Stimulated activated CD8-positive, alpha-beta memory T cell treated with anti-CD3 and anti-CD28 coated beads, Interleukin-4, amount 100 ng/mL, for 1 hour (primary cell): ENCODE measurements at places on chromosomes 4 and X.

GRCh38 chrX:9434051-9434550 is 30.8 kb upstream of the TBL1X start:
- DNase-seq: no peak

GRCh38 chr4:646460-646859 is 21.1 kb downstream of the PDE6B start:
- DNase-seq: no peak

DNA sequence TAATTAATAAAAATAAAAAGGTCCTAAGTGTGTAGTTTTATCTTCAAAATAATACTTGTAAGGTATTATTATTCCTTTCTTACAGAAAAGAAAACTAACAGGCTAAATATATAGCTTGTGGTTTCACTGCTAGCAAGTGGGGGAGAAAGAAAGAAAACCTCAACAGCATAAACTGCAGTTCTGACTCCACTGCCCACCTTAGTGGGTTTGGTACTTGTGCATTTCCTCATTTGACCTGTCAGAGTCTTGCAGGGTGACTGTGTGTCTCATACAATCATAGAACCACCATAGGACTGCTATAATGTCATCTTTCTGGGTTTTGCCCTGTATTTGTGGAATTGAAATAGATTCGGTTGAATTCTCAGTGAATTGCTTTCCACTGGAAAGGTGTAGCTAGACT is 94.7 kb upstream of the PUDP start:
- no peak for DNase-seq

DNA sequence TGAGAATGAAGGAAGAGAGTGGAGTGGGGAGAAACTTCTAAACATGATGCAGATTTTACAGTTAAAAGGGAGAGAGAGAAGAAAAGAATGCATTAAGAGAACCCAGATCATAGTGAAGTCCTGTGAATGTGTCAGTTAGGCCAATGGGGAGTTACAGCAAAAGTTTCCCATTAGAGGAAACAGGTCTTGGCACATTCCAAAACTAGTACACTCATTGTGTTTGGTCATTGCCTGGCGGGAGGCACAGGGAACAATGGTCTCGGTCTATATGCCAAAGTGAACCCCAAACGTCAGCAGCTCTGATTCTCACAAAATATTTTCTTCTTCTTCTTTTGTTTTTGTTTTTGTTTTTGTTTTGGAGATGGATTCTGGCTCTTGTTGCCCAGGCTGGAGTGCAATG is 284.5 kb upstream of the CTSO start:
- no peak for DNase-seq

- DNase-seq: no peak
Observed at GRCh38 chrX:51158231-51158630, 174.4 kb upstream of the NUDT10 start.

DNA sequence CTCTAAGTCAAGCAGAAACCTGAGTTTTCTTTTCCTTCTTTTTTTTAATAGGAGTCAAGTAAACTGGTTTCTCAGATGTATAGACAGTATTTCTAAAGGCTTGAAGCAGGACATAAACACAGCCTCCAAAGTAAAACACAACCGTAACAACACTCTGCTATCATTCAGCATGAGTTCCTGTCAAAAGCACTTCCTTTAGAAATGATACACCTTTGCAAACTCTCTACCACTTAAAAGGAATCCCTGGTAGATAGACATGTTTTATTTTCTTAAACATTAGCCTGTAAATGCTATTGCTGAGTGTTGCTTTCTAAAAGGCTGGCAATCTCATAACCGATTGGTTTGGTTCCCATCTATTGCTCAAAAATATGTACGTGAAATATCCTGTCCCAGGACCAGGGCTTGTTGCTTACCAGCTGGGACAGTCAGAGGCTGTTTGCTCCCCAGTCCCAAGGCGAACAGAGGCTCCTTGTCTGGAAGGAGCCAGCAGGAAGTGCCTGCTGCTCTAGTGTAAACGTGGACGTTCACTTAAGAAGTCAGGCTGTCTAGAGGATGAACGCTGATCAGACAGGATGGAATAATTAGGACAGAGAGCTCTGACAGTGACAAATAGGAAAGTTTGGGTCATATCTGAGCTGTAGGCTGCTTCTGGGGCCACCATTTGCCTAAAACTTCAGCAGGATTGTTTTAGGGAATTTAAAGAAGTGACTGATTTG is 173.9 kb upstream of the KLF3 start:
- DNase-seq: no peak

DNA sequence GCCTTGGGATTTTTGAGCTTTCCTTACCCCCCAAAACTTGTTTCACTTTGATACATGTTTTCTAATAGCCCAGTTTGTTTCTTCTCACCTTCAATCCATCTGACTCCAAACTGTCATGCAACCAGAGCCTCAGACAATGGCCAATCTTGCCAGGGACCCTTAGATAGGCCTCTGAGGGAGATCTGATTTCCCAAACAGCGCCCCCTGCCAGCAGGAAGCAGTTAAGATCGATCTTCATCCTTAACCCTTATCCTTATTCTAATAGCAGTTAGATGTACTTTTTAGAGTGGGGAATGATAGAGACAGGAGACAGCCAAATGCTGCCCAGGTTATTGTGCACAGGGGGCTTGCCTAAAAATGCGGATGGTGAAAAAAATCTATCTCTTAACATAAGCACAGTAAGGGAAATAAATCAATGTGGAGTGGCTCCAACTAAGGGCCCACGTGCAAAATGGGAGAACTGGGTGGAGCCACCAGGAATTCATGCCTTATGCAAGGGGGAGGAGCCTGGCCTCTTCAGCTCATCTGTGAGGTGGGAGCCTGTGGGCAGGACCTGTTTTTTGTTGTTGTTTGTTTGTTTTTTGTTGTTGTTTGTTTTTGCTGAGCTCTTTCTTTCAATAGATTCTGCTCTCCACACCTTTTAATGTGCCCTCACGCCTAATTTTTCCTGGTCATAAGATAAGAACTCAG is 833.6 kb upstream of the AGA start:
- no peak for DNase-seq

- DNase-seq: no peak
Observed at GRCh38 chr4:150997141-150997540, 17.9 kb downstream of the LRBA start.

DNA sequence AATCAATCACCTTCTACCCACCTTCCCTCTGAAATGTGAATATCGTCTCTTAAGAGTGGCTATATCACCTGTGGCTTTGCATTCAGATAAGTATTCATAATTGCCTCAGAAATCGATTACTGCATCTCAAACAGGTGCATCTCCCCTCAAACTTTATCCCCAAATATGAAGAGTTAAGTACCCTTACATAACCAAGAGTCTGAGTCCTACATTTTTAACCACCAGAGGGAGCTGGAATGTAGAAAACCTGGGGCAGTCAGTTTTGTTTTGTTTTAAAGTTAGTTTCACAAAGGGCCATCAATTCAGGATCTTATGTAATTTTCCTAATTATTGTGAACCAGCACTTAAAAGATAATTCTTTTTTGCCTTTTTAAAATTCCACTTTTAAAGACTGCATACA is 5.7 kb downstream of the TCEANC start:
- DNase-seq: no peak

DNA sequence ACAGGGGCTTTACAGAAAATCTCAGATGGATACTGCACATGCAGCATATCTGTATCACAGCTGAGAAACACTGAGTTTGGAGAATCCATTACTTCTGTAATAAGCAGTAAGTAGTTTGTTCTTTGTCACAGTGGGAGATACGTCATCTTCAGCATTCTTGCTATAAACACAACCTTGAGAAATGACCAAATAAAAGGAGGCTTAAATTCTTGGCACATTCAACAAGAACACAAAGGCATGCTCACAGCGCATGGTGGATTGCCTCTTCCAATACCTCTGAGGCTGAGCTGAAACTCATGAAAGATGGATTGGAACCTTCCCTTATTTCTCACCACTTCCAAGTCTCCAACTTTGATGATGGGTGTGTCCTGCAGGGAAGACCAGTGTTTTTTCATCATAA is 54.5 kb downstream of the ANXA5 start:
- no peak for DNase-seq

DNA sequence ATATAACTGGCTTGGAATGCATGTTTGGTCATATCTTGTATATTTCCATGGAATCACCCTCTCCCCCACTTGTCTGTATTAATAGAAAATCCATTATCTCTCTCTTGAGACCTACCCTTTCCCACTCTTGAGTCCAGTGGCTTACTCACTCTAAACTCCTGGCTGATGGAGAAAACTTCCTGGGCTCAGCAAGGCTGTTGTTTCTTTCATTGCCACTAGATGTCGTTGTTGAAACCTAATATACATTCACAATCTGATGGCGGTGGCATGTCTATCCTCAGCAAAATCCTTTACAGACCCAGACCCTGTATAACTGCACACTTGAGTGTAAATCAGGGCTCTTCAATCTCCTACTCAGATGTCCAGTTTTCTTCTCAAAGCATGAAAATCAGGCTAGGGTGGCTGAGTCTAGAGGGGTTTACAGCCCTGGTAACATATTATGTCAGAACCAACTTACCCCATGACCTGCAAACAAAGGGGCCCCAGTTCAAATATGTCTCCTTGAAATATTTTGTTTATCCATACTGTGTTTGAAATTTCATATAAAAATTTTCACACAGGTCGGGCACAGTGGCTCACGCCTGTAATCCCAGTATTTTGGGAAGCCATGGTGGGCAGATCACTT is 70.0 kb upstream of the FAM241A start:
- no peak for DNase-seq

DNA sequence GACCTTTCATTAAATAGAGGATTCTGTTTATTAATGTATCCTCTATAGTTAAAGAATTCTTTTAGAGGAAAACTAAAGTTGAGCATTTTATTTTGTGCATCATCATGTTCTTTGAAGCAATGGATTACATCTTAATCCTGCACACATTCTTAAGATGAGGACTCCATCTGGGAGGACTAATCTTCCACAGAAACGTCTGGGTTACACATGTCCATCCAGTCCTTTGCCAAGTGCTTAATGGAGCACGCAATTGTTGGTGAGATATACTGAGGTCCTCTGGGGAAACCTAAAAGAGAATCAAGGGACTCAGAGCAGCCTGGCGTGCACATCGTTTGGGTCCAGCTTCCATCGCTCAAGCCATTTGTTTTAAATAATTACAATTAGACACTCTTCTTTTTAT is 115.1 kb upstream of the SFRP2 start:
- DNase-seq: no peak

DNA sequence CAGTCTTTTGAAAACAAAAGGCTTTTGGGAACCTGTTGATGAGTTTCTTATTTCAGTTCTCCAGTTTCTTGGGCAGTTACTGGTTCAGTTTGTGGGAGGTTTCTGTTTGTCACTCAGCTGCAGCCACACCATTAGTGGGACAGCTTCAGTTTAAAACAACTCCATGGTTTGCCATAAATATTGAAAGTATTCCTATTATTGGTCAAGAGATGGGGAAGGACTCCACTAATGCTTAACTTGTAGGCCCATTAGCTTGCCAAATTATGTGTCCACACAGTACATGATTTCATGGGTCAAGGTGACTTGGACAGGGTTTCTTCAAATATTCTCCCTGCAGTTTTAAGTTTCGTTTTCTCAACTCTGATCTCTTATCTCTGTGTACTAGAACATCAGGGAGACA is 15.5 kb upstream of the ASIC5 start:
- no peak for DNase-seq

- DNase-seq: no peak
Observed at GRCh38 chr4:185396724-185397385, at the start of gene ANKRD37. ANKRD37 (plus strand) TSS chr4:185396841; CDS start chr4:185396924, 83 bp downstream.

- DNase-seq: no peak
Observed at GRCh38 chr4:38092701-38093100, 132.5 kb downstream of the PTTG2 start.

DNA sequence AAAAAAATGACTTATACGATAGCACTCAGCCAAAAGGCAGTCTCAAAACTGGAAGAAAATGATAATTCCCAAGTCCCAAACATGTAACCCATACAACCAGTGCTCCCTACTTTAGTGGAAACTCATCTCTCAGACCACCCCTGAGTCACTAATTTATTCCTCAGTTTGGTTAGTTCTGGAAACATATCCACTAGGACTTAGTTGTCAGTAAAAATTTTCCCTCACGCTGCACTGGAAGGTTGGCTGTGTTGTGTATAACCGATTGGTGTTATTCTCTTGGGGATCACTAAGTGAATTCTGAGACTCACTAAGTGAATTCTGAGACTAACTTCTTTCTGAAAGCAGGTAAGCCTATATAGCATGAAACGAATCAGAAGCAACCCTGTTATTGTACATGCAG is 48.5 kb upstream of the GAB1 start:
- no peak for DNase-seq

DNA sequence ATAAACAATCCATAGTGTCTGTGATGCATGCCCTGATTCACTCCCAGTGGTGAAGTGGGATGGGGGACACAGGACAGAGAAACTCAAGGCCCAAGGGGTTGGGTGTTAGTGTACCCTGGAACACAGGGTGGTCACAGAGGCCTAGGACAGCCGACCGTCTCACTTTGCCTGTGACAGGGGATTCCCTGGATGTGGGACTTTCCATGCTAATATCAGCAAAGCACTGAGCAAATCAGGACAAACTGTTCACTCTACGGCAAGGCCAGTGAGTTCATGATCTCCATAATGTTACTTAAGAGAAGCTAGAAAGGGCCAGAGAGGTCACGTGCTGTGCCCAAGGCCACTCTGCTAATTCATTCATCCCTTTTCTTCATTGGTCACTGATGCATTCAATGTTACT is 158.7 kb upstream of the RBPJ start:
- DNase-seq: no peak

GRCh38 chr4:42543762-42544161 is 113.1 kb downstream of the ATP8A1 start:
- no peak for DNase-seq

DNA sequence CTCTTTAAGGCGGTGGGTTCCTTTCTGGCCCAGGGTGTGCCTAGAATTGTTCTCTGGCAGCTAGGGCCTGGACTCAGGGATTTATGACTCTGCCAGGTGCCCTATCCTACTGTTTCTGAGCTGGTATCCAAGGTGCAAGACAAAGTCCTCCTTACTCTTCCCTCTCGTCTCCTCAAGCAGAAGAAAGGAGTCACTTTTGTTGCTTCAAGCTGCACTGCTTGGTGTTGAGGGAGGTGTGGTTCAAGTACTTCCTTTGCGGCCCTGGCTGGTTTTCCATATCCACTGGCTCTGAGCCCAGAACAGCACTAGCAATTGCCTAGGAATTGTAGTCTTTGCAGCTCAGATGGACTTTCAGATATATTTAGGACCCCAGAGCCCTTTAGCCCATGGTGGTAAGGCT is 39.3 kb downstream of the RTL3 start:
- DNase-seq: no peak

DNA sequence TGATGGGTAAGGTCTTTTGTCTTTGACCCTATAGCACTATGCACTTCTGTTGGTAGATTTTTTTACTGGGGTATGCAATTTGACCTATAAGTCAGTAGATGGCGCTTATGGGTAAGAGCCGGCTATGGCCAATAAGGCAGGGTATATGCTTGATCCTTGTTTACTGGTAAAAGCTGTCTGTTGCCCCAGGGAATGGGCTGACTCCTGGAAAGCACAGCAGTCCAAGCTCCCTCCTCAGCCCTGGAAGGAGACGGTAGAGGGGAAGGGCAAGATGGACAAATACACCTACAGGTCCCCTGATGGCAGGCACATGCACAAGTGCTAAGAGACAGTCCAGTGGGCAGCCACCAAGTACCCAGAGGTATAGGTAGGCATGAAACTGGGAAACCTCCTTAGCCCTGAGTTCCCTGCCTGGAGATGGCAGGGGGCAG is 63.7 kb downstream of the ADAMTS3 start:
- no peak for DNase-seq
